ENCODE measurements at places on chromosomes 2 and 18.

- DNase-seq = no peak
Observed at GRCh38 chr2:177242121-177242987, 22.2 kb downstream of the NFE2L2 start.

GRCh38 chr2:37713258-37713700 lies 41.8 kb upstream of the CDC42EP3 start:
- DNase-seq = peak; percentile 8

DNA sequence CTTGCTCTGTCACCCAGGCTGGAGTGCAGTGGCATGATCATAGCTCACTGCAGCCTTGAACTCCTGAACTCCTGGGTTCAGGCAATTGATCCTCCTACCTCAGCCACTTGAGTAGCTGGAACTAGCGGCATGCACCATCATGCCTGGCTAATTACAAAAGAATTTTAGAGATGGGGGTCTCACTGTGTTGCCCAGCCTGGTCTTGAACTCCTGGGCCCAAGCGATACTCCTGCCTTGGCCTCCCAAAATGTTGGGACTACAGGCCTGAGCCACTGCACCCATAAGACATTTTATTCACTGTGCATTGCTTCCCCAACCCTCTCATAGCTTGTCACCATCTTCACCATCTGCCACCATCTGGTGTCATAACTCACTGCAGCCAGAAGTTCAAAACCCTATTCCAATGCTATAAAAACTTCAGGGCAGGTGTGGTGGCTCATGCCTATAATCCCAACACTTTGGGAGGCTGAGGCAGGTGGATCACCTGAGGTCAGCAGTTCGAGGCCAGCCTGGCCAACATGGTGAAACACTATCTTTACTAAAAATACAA lies 78.7 kb downstream of the NCAPH start:
- no peak for DNase-seq

GRCh38 chr2:193141998-193142397 lies 947.3 kb upstream of the TMEFF2 start:
- DNase-seq = no peak

- DNase-seq = no peak
Observed at GRCh38 chr2:193963472-193964119, 1693.4 kb upstream of the SLC39A10 start.

GRCh38 chr2:112577756-112578155 lies 6.7 kb upstream of the CHCHD5 start:
- DNase-seq = no peak

DNA sequence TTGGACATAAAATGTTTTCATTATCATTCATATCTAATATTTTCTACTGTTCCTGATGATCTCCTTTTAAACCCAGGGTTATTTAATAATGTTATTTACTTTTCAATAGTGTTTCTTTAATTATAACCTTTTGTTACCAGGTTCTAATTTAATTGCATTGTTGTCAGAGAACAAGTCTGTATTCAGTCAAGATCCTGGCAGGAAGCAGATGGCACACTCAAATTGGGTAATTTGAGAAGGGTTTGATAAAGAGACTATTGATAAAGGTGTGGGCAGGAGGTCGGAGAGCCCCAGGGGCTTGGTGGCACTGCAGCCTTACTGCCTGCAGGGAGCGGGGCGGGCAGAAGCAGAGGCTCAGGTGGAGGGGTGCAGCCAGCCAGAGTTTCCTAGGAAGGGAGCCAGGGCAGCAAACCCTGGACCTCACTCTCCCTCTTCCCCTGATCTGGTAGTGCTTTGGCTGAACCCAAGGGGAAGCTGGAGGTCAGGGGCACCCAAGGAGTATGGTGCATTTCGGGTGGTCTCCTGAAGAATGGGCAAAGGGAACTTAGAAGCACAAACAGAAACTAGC lies 2.3 kb upstream of the KIF1A start:
- no peak for DNase-seq

DNA sequence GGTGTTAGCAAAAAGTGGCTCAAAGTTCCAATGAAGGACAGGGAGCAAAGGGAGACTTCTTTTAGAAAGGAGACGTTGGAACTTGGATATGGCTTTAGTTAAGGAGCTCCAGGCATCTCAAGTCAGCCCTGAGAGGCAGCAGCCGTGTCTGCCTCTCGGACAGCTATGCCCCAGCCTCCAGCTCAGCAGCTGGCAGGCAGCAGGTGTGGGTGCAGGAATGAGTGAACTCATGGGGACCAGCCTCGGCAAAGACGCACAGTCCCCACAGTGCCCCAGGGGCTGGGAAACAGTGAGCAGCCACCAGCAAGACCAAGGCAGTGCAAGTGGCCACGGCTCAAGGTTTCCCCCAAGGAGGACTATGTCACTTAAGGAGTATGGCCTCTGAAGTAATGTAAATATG lies 1.6 kb upstream of the LRRFIP1 start:
- no peak for DNase-seq

- DNase-seq = no peak
Observed at GRCh38 chr2:181111059-181111458, 130.7 kb downstream of the UBE2E3 start.

DNA sequence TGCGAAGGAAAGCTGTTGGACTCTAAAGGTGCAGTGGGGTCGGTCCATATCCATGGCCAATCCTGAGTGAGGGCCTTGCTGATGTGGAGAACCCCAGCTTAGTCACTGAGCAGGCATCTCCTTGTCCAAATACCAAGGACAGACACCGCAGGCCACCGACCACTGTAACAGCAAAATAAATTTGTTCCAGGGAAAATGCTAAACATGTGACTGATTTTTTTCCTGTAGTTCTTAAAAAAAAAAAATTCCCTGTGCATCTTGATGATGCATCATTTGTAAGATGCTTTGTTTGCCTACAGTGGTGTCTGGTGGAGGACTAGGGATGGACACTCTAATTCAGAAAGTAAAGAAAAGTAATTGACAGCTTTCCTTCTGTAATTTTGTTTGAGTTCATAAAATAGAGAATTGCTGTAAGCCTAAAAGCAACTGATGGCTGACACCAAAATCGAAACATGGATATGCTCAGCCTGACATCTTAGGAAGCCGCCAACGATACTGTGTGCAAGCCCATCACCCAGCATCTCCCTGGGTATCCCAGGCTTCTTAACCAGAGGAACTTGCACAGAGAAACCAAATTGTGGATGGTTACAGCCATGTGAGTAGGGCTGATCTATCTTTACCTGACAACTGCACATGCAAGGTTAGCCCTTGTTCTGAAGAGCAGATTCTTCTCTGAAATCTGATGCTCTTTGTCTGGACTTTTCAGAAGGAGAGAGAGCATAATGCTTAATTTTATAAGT lies 188.6 kb downstream of the ARL4C start:
- no peak for DNase-seq

DNA sequence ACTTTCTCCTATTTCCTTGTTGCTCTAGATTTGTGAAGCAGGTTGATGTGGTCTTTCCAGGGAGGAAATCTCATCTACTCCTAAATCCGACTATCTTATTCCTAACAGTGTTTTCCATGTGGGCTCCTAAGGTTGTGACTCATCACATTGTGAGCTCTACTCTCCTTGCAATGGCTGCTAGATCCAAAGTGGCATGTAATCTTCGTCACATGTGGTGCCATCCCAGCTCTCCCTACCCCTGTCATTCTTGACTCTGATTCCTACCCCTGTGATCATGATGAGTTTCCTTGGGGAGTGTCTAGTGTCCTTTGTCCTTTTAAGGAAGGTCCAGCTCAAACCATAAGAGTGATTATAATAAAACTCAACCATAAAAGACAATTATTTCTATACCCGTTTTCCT lies 47.3 kb upstream of the GULP1 start:
- DNase-seq = no peak
